Glomerular endothelial cell (primary cell): ENCODE measurements at places on chromosomes 4 and X. TPM values are rescaled to one million over a fixed set of nuclear protein-coding genes. Genes with fewer than 3 reads are reported as not detected.

The NEIL3 gene
- total RNA-seq = 1.6 and 3.3 TPM in 2 replicates

The GYG2 gene
- 0.29 and 0.53 TPM in 2 replicates for total RNA-seq

The GAGE2A gene
- not detected in 2 replicates for total RNA-seq

The TSPAN7 gene
- 4.7 and 13.5 TPM in 2 replicates for total RNA-seq

The CCDC158 gene
- total RNA-seq = not detected in 2 replicates

The FATE1 gene
- 0.41 TPM in 1 of 2 replicates, not detected in the other for total RNA-seq

The TKTL2 gene
- not detected in 2 replicates for total RNA-seq

The HNRNPD gene
- total RNA-seq = 49.4 and 106 TPM in 2 replicates

The TCEAL3 gene
- 17.3 and 19.0 TPM in 2 replicates for total RNA-seq

The TBC1D8B gene
- 4.6 and 7.1 TPM in 2 replicates for total RNA-seq

The THAP6 gene
- 5.8 and 9.7 TPM in 2 replicates for total RNA-seq

The STPG2 gene
- total RNA-seq = not detected in 2 replicates

The NPY1R gene
- total RNA-seq = 0.23 and 0.58 TPM in 2 replicates

The SHROOM3 gene
- 3.8 and 9.5 TPM in 2 replicates for total RNA-seq

The CWH43 gene
- total RNA-seq = not detected in 2 replicates

The TMPRSS11B gene
- total RNA-seq = not detected in 2 replicates

The EXOC1L gene
- not detected in 2 replicates for total RNA-seq

The TLR3 gene
- total RNA-seq = 2.9 and 7.4 TPM in 2 replicates

The MTCP1 gene
- total RNA-seq = 0.92 and 6.6 TPM in 2 replicates

The PRICKLE3 gene
- total RNA-seq = 8.1 and 15.6 TPM in 2 replicates

The PLK4 gene
- 7.4 and 9.1 TPM in 2 replicates for total RNA-seq

The ODAPH gene
- total RNA-seq = 1.0 TPM in 1 of 2 replicates, not detected in the other

The UGT2B15 gene
- not detected in 2 replicates for total RNA-seq
